Stimulated activated CD4-positive, alpha-beta T cell treated with anti-CD3 and anti-CD28 coated beads, Interleukin-4, amount 100 ng/mL, for 24 hours (primary cell): ENCODE measurements at places on chromosomes 1 and 21.

GRCh38 chr1:39525366-39526165, 34.1 kb downstream of the BMP8A start:
- DNase-seq: no peak

DNA sequence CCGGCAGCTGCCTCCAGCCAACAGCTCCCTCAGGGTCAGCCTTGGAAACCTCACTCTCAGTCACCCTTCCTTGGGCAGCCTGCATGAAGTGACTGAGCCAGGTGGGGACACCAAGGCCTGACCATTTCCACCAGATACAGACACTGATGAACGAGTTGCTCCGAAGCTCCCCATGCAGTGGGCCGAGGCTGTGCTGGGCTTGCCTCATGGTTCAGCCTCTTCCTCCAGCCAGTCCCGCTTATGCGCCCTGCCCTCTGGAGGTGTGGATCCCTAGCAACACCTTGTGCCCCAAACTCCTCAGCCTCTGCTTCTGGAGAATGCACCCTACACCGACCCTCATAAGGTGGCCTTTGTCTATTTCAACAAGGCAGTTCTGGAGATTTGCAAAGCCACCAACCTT, 236.0 kb downstream of the RRAGC start:
- no peak for DNase-seq

GRCh38 chr1:163570071-163570470, 248.3 kb downstream of the NUF2 start:
- no peak for DNase-seq

DNA sequence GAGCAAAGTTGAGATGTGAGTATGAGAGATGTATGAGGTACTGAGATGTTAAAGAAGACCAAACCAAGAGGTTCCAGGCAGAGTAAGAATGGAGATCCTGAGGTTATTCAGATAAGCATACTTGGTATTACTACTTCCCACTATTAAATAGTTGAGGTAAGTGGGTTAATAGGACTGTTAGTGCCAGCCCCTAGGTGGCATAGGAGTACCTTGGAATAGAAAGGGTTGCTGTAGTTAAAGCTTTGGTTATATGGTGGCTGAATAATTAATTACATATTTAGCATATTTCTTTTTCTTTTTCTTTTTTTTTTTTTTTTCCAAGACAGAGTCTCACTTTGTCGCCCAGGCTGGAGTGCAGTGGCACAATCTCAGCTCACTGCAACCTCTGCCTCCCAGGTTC, 397.9 kb upstream of the TMPRSS15 start:
- DNase-seq: no peak

GRCh38 chr1:246295968-246296367, 211.1 kb downstream of the SMYD3 start:
- DNase-seq: no peak

DNA sequence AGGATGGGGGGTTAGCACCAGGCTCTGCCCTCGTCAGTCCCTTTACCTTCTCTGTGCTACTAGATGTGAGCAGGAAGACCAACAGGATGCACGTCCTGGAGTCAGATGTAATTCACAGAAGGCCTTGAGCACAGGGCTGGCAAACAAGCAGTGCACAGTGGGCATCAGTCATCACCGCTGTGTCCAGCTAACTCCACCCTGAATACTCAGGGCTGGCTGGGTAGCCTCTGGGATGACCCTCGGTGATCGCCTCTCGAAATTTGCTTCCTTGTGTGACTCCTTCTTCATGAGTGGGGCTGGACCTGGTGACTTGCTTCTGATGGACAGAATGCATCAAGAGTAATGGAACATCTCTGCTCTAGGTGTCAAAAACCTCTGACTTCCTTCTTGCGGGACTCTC, 92.2 kb upstream of the TMPRSS2 start:
- no peak for DNase-seq

DNA sequence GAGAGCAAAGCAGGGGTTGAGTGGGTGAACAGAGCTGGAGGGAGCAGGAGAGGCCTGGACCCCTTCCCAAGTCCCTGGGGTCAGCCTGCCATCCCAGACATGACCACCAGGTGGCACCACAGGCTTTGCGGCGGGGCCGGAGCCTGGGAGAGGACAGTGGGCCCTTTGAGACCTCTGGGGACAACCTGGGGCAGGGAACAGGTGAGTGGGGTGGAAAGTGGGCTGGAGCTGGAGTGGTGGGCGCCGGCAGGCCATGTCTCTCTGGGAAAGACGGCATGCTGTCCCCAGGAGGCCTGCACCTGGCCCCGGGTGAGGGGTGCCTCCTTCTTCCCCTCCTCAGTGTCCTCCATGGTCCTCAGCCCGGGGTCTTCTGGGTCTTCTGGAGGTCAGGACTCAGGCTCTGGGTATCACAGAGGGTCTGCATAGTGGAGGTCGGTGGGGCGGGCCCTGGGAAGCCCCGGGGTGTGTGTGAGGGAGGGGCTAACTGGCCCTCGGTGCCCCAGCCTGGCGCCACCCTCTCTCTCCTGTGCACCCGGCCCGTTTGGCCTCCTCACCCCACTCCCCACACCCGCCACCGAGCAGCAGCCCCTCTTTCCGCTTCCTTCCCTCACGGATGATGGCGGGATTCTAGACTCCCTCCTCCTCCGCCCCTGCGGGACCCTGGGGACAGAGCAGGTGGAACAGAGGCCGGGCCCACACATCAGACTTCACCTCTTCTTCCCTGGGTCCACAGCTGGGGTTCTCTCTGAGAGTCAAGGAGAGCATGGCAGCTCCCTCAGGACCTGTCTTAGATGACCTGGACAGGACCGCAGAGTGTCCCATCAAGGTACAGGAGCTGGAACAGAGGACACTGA, 28.5 kb upstream of the PKP1 start:
- peak; percentile 65 for DNase-seq

DNA sequence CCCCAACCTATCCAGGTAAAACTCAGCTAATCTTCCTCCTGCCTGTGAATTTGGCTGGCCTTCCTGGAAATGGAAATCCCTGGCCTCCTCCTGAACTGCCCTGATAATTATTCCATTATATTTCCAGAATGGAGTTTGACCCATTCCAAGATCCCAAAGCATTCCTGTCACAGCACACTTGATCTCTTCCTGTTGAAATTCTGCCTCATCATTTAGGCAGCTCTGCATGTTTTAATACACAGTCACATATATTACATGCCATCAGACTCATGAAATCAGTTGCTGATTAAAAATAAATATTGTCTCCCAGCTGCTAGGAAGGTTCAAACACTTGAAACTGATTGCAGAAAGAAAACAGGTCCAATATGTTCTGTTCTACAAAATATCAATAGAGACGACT, 148.2 kb upstream of the PALMD start:
- no peak for DNase-seq

DNA sequence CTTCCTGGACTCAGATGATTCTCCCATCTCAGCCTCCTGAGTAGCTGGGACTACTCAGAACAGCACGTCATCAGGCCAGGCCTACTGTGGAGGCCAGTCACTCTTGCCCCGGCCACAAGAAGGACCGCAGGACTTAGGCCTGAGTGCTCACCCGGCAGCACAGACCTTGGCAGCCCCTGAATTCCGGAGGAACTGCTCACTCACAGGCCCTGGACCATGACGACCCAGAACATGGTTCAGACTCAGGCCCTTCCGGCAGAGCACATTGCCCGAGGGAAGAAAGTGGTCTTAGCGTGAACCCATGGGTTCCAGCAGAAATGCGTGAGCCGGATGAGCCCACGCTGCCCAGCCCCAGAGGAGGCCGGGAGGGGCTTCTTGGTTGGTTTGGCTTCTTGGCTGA, 177.3 kb upstream of the TMEM51 start:
- DNase-seq: no peak

DNA sequence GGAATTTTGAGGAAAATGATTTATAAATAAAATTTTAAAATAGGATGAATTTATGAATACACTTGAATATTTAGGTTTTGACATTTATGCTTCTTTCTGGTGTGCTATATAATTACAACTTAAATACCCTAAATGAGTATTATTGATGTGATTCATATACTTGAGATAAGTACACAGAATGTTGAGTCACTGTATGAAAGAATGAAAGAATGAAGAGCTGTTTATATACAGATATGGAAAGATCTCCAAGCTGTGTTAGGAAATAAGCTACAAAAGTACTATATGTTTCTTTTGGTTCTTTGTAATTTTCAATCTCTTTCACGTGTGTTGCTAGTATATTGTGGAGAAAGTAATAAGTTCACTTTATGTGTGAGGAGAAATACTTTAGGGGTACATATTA, 147.2 kb downstream of the RASAL2 start:
- no peak for DNase-seq

- DNase-seq: peak; percentile 45
Measured at GRCh38 chr1:156750711-156751450, 594 bp downstream of the HDGF start.

- DNase-seq: no peak
Measured at GRCh38 chr1:78303620-78304019, 187.2 kb upstream of the PTGFR start.

DNA sequence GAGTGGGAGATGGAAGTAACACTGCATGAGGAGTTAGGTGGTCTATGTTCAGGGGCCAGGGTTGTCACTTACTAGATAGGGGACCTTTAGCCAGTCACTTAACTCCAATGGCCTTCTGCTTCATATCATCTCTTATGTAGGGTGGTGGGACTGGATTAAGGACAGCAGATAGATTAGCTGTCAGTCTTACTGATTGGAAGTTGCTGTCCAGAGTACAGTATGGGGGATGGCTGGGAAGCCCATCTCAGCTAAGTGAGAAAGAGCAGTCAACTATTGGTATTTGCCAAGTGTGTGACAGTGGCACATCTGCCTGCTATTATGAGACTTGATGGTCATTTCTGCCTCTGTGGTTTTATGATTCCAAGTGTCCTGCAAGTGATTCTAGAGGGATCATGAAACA, 130.9 kb downstream of the FGGY start:
- no peak for DNase-seq

GRCh38 chr1:17452686-17453085, 13.2 kb upstream of the RCC2 start:
- no peak for DNase-seq

DNA sequence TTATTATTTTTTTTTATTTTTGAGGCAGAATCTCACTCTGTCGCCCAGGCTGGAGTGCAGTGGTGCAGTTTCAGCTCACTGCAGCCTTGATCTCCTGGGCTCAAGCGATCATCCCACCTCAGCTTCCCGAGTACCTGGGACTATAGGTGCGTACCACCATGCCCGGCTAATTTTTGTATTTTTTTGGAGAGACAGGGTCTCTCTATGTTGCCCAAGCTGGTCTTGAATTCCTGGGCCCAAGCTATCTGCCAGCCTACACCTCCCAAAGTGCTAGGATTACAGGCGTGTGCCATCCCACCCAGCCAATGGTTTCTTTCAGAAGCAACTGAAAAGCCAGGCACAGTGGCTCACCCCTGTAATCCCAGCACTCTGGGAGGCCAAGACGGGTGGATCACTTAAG, 2.3 kb downstream of the KRTCAP2 start:
- no peak for DNase-seq

GRCh38 chr1:157937744-157938143, 55.7 kb upstream of the KIRREL1 start:
- DNase-seq: no peak

- no peak for DNase-seq
Measured at GRCh38 chr1:200912737-200913407, 18.2 kb downstream of the INAVA start.

DNA sequence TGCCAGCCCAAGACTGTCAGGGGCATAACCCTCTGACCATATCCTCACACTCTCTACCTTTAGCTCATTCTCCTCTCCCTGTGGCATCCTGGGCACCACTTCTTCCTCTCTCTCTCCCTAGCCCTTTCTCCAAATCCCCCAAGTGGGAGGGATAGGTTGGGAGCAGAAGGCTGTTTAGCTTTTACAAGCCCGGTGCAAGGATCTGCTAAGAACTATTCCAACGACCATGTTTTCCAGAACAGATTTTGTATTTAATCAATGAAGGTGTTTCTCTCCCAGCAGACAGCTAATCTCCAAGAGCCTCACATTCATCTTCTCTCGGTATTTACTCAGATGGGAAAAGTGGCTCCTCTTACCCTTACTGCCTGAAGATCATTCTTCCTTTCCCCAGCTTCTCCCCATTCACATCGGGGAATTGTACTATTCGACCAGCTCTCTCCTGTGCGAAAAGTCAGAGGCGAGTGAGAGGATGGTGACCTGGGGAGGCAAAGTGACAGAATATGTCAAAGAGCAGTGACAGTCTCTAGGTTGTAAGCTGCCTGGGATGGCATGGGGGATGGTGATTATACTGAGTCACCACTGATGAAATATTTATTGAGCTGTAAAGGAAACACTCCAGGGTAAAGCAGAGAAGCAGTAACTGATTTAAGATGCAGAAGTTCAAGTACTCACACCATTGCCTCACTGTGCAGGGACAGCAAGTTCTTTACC, 47.0 kb upstream of the RBM15 start:
- no peak for DNase-seq

GRCh38 chr1:203592730-203593129, 33.9 kb upstream of the ATP2B4 start:
- DNase-seq: no peak

- no peak for DNase-seq
Measured at GRCh38 chr21:40120940-40121575, 253.8 kb downstream of the PCP4 start.

DNA sequence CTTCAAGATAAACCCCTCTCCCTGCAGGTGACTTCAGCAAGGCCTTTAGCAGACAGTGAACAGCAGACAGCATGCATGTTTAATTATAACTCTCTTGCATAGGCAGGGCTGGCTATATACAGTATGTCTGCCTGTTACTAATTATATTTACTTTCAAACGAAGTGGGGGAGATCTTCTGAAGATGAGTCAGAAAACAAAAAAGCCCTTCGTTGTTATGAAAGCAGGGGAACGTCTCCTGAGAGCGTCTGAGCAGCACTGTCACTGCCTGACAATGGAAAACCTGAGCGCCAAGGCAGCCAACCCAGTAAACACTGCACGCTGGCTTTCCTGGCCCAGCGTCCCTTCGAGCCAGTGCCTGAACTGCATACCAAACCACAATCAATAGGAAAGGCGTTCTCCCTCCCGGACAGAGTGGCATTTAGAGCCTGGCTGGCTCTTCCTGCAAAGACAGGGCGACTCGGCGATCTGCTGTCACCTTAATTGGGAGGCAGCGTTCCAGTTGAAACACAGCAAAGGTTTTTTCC, 54.1 kb downstream of the TOMM20 start:
- DNase-seq: peak; percentile 77

DNA sequence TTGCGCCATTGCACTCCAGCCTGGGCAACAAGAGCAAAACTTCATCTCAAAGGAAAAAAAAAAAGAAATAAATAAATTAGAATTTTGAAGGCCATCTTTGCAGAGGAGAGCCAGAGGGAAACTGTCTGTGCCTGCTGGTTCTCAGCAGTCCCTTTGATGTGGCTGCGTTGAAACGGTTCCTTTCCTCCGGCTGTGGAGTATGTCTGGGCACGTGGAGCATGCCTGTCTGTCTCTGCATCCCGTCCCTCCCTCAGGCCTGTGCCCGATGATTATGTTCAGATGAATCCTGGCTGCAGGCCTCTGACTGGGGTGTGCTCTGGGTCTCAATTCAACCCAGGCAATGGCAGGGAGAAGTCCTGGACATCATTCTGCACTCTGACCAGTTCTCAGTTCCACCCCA, 33.4 kb downstream of the KIAA1614 start:
- DNase-seq: no peak
